Caco-2 (cell line): ENCODE measurements at places on chromosomes 2 and 18. TPM values are rescaled to one million over a fixed set of nuclear protein-coding genes. Genes with fewer than 3 reads are reported as not detected.

DNA sequence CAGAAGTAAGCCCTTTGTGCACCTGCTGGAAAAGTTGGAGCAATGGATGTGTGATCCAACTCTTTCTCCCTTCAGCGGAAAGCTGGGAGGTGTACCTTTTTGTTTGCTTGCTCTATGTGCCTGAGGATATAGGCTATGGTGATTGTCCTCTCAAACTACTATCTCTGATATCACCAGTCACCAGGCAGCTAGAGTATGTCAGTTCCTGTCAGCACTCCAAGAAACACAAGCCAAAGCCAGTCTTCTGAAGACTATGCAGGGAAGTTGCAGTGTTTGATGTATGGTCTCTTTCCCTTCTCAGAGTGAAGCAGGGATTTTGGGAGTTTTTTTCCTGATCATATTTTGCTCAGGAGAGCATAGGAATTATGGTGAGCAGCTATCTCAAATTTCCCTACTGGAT, 146.4 kb downstream of the PTH2R start:
- H3K27ac ChIP-seq = no peak overlapping the region
- DNase-seq = no peak
- H3K4me3 ChIP-seq = no peak overlapping the region
- no peaks in the 10 kb centered on the region for H3K36me3 ChIP-seq
- 0 out of 2 replicates have a peak, but pooled peaks cover 4% of the 10 kb centered on the region for H3K4me1 ChIP-seq

GRCh38 chr2:240983361-240983995, 14.9 kb upstream of the SNED1 start:
- no peaks in the 10 kb centered on the region for H3K27me3 ChIP-seq
- DNase-seq = peak; percentile 50
- no peaks in the 10 kb centered on the region for H3K4me1 ChIP-seq
- no peak overlapping the region for H3K27ac ChIP-seq
- H3K4me3 ChIP-seq = no peak overlapping the region
- H3K36me3 ChIP-seq = no peaks in the 10 kb centered on the region

DNA sequence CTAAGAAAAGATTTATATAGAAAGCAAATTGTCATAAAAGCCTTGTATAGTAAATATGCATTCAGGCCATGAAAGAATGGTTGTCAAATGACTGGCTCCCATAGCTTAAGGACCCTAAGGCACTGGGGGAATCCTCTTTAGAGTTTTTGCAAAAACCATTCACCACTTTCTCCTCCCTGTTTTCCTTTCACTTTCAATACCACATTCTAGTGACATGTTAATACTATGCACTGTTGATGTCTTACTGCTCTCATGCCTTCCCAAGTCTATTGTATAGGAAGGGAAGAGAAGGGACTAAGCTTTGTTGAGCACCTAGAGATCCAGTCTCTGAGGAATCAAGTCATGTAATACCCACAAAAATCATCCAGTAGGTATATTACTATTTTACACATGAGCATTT, 383.0 kb upstream of the LRRTM1 start:
- H3K27me3 ChIP-seq = no peaks in the 10 kb centered on the region
- H3K4me3 ChIP-seq = no peak overlapping the region
- DNase-seq = no peak
- H3K36me3 ChIP-seq = no peaks in the 10 kb centered on the region

- no peak overlapping the region for H3K4me3 ChIP-seq
- H3K27ac ChIP-seq = no peak overlapping the region
- no peaks in the 10 kb centered on the region for H3K27me3 ChIP-seq
- no peaks in the 10 kb centered on the region; the same call in 1 of the 2 replicates for H3K36me3 ChIP-seq
Observed at GRCh38 chr2:69946351-69947324, 14.8 kb downstream of the ASPRV1 start.

GRCh38 chr2:64899081-64899865, 89.9 kb upstream of the SLC1A4 start:
- H3K4me3 ChIP-seq = no peak overlapping the region
- no peaks in the 10 kb centered on the region for H3K4me1 ChIP-seq
- H3K27ac ChIP-seq = no peak overlapping the region

Gene C2orf78
- total RNA-seq = not detected in 2 replicates
